T-helper 1 cell (primary cell): ENCODE measurements at places on chromosomes 5 and 9.

DNA sequence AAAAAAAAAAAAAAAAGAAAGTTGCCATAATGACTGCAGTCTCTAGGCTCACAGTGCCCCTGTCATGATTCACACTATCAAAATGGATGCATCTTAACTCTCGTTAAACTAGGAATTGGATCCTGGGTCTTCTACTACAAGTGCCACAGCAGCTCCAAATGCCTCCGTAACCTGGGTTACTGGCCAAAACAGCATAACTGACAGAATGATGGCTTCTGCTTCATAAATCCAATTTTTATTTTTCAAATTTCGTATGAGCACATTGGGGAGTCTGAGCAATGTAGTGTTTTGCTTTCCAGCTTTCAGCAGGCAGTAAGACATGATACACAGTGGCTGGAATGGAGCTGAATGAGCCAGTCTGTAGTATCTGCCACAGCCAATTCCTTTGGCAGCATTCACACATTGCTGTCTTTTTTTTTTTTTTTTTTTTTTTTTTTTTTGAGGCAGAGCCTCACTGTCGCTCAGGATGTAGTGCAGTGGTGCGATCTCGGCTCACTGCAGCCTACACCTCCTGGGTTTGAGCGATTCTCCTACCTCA, 36.0 kb upstream of the NPM1 start:
- no peak for DNase-seq

DNA sequence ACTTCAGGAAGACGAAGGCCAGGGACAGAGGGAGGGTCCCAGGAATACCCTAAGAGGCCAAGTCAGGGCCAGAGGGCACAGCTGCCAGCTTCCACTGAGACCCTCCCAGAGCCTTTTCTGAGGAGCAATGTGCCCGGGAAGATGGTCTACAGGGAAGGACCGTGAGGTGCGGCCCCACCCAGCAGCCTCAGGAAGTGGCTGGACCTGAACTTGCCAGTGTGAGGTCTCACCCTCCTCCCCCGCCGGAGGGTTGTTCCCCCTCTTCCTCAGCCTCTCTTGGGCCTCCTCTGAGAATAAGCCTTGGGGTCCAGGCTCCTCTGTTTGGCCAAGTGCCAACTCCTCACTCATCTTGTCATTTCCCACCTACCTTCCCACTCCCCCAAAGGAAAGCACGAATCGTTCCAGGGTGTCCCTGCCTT, 13.4 kb upstream of the SLC25A51 start:
- no peak for DNase-seq

DNA sequence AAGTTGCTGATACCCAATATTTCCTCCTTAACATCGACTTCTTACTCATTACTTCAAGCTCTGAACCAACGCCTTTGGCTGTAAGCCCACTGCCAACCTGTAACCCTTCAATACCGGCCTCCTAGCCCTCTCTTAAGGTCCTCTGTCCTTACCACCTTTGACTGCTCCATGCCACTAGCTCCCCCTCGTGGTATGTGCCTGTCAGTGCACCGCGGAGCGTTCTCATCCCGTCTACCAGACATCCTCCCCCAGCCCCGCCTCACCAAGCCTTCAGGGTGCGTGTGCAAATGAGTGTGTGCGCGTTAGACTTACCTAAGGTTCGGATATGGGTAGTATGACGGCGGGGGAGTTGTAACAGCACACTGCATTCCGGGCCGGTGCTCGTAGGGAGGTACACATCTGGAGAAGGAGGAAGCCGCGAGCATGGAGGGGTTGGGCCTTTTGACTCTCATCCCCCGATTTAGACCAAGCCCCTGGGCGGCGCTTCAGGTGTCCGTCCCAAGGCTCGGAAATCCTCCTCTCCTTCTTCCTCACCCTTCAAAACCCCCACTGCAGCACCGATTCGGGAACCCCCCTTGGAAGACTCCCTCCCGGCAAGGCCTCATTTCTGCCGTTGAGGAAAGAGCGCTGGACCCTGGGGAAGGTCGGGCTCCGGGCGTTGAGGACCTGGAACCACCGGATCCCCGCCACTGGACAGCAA, 2.8 kb upstream of the MYORG start:
- DNase-seq = peak; percentile 73

GRCh38 chr5:103541114-103541513, 21.5 kb downstream of the NUDT12 start:
- DNase-seq = no peak

DNA sequence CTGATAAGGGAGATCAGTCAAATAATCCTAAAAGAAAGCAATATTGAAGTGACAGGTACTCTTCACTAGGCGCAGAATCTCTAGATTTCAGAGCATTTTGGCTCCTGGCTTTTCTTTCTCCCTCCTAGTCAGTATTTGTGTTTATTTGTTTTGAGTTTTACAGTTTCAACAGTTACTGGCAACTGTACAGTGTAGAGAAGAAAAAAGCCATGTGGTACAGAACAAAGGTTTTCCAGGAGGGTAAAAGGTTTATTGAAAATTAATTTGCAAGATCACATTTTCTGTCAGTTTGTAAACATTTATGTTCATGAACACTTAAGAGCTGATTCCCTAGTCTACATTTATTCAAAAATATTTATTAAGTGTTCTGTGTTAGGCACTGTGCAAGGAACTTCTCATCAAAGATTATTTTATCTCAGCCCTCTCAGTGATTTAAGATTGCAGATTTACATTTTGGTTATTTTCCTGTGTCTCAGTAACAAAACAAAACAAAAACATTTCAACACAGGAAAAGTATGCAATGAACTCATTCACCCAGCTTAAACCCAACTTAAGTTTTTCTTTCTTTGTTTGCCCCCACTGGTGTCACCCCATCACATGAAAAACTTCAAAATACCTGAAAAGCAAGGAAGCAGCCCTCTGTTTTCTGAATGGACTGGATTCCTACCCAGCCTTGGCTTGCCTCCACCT, 12.9 kb downstream of the MINAR2 start:
- DNase-seq = no peak

DNA sequence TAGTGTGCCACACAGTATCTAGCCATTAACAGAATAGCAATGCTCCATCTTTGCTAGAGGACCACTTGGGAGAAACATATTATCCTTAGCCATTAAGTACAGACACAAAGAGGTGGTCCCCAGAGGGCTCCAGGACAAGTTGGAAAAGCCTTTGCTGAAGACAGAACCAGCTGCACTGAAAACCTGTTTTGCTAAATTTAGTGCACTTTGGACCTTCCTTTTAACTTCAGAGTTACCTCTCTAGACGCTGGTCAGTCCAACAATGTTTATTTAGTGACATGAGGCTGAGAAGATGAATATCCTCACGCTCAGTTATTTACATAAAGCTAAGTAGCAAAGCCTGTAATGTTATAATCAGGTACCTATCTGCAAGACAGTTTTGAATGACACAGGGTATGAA, 265.0 kb upstream of the ZNF608 start:
- DNase-seq = no peak

GRCh38 chr9:137611623-137612609, 6.4 kb downstream of the ARRDC1 start:
- no peak for DNase-seq

- no peak for DNase-seq
Measured at GRCh38 chr5:128455841-128456361, 82.1 kb downstream of the FBN2 start.

DNA sequence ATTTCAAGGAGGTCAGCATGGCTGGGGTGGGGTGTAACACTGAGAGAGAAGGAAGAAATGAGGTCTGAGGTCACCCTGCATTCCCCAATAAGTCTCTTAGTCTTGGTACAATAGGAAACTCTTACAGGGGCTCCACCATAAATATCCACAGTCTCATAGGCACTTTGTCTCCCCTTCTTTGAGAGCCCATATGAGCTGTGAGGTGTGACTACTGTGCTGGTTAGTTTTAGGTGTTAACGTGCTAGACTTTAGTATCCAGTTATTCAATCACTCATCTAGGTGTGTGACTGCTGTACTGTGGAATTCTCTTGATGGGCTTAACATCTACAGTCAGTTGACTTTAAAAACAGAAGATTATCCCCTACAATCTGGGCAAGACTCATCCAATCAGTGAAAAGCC, 378.1 kb upstream of the RFX3 start:
- DNase-seq = no peak

GRCh38 chr5:151589878-151590570, 1.1 kb downstream of the FAT2 start:
- DNase-seq = no peak
